ENCODE measurements at places on chromosomes 16 and 17.

DNA sequence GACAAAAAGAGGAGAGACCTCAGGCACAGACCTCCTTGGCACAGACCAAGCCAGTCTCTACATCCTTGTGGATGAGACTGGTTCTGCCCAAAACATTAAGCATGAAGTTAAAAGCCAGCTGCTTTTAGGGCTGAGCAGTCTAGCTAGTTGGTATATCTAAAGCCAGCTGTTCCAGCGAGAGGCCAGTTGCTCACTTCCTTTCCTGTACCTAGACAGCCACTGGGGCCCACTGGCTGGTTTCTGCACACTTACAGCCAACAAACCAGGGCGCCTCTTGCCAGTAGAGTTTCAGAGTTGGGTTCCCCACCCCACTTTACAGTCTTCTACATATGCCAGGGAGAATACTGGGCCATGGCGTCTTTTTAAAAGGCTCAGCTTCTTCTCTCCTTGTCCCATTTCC, 242.4 kb downstream of the ZFHX3 start:
- no peak for DNase-seq

DNA sequence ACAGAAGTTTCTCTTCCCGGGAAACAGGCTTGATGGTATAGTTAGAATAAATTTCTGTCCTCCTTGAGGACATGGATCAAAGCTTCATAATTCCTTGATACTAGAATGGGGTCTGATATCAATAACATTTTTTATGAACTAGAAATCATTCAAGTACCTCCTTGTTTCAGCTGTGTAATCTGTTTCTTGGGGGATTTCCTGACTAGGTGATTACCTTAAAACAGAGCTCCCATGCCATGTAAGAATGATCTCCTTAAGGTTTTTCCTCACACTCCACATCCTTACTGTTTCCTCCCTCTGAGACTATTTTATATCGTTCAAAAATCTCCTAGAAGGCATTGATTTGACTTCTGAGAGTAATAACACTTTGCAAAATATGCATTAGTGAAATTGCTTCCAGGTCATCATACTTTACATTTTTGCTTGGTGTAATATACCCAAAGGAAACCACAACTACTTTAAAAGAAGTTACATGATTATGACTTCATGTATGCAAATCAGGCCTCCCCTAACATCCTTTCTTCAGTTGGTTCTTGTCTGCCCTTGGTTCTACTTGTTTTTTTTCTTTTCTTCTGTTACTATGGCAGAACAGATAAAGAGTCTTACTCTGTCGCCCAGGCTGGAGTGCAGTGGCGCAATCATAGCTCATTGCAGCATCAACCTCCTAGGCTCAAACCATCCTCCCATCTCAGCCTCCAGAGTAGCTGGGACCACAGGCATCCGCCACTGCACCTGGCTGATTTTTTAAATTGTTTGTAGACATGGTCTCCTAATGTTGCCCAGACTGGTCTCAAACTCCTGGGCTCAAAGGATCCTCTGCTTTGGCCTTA, 388.8 kb downstream of the ZFHX3 start:
- no peak for DNase-seq

GRCh38 chr17:19868079-19868395, 301 bp upstream of the ULK2 start:
- no peak for DNase-seq

DNA sequence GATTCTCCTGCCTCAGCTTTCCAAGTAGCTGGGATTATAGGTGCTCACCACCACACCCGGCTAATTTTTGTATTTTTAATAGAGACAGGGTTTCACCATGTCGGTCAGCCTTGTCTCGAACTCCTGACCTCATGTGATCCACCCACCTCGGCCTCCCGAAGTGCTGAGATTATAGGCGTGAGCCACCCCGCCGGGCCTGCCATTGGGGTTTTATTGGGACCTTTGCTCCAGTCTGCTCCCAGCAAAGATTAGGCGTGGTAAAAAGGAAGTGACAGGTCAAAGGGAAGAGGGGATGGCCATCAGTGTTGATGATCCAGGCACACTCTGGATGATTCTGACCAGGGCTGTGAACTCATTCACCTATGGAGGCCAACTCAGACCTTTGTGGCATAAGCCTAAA, 20.5 kb downstream of the MYLK3 start:
- no peak for DNase-seq

DNA sequence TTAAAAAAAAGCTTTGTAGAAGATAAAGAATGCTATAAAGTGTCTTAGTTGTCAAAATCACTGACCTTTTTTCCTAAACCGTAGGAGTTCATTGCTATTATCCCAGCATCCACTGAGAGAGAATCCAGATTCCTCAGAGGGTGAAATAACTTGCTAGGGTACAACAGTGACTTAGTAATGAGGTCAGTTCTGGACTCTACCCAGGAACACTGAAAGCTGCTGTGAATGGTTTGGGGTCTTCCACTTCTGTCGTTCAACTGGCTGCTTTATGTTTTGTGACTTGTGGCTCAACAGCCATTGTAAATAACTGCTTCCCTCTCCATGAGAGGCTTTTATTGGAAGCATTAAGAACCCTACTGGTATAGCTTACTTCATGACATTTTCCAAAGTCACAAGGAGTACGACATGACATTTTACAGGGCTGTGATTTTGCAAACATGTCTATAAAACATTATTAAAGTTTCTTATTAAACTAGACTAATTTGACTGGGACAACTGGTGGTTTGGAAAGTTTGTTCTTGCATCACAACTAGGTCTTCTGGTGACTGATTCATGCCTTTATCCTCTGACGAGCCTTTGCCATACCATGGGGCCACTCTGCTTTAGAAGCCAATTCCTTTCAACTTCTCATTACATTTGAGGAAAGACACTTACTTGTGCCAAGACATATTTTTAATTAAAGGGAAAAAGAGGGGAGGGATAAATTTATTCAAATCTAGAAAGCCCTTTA, 92.2 kb upstream of the CDH11 start:
- no peak for DNase-seq

DNA sequence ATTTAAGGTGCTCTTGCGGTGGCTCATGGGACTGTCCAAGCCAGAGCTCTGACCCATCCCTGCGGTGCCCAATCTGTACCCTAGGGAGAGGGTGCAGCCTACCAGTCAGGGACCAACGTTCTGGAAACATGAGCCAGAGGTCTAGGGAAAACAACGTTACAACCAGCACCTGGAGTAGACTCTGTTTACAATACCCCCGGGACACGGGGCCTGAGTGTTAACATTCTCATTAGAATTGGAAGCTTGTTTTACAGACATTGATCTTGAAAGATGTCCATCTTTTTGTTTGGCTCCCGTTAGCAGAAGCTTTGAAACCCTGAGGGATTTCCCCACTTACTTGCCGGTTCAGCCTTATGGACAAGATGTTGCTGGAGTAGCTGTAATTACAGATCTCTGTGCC, 6.9 kb downstream of the WIPI1 start:
- DNase-seq = peak; percentile 93

- no peak for DNase-seq
These were observed 4.4 kb upstream of the OR1F1 start for GRCh38 chr16:3183445-3184139.

DNA sequence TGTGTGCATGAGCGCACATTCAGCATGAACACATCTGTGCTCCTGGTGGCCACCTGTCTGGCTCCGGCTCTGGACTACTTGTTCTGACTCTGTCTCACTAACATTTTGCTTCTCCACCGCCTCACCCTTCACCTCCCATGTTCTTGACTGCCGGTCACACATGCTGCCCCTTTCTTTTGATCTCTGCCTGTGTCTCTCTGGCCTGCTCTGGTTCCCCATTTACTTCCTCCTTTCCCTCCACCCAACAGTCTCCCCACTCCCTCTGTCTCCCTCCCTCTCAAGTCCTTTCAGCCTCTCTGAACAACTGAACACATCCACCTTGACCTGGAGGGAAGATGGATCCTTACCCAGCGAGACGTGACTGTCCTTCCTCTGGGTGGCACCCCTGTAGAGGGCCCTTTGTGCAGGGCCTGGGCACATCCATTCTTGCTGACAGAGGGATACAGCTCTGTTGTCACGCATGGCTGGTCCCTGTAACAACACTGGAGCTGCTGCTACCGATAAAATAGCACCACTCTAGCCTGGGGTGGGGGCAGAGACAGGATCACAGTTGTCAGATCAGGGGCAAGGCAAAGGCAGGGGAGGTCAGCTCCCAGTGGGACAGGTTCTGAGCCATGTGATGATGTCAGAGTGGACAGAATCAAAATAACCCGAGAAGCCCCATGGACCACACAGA, 11.0 kb downstream of the ZSCAN32 start:
- no peak for DNase-seq

GRCh38 chr16:85515830-85516397, 97.2 kb upstream of the GSE1 start:
- DNase-seq = no peak

DNA sequence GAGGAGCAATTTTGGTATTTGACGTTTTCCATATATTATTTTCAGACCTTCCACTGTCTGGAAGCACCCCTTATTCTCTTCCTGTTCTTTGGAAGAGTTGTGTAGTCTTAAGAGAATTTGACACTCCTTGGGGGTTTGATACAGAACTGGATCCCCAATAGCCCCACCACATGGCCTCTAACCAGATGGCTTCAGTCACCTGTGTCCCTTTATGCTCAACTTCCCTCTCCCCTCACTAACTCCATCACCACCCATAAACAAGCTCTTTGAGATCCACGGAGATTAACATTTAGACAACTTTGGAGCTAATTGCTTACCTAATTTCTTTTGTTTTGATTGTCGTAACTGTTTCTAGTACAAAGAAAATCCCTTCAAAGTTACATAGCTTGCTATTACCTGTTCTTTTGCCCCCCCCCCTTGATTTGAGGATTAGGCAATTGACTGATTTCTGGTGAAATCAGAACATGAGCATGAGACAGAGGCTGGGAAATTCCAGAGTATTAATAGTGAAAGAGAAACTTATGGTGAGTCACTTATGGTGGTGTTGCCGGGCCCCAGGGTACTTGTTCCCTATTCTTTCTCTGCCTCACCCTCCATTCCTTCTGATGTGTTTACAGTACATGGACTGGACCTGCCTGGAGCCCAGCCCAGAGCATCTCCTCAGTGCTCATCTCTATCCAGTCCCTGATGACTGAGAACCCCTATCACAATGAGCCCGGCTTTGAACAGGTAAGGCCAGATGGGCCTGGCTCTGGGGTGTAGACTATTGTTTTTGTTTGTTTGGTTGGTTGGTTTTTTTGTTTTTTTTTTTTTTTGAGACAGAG, 7.5 kb downstream of the UBE2Z start:
- no peak for DNase-seq

DNA sequence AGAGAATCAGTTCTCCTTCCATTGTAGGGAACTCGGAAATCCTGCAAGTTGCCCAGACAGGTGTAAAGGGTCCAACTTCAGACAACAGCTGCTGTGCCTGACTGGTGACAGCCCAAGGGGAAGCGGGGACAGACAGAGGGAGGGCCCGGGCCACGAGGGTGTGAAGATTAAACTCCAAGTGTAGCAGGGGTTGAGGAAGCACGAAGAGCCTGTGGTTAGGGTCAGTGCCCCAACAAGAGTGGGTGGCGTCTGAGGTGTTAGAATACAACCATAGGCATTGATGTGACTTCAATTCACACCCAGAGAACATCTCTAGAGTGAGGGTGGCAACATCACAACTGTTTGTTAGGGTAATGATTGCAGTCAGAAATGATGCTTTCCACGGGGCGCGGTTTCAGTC, 39.1 kb downstream of the ASPA start:
- DNase-seq = no peak

- no peak for DNase-seq
These were observed 3.4 kb upstream of the MLLT6 start for GRCh38 chr17:38701504-38702165.

GRCh38 chr17:76642032-76642561, 1.5 kb downstream of the ST6GALNAC1 start:
- no peak for DNase-seq

DNA sequence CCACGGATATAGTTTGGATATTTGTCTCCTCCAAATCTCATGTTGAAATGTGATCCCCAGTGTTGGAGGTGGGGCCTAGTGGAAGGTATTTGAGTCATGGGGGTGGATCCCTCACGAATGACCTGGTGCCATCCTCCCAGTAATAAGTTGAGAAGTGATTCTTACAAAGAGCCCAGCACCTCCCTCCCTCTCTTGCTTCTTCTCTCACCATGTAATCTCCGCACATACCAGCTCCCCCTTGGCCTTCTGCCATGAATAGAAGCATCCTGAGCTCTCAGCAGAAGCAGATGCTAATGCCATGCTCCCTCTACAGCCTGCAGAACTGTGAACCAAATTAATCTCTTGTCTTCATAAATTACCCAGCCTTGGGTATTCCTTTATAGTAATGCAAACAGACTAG, 41.9 kb upstream of the RBBP6 start:
- DNase-seq = no peak

DNA sequence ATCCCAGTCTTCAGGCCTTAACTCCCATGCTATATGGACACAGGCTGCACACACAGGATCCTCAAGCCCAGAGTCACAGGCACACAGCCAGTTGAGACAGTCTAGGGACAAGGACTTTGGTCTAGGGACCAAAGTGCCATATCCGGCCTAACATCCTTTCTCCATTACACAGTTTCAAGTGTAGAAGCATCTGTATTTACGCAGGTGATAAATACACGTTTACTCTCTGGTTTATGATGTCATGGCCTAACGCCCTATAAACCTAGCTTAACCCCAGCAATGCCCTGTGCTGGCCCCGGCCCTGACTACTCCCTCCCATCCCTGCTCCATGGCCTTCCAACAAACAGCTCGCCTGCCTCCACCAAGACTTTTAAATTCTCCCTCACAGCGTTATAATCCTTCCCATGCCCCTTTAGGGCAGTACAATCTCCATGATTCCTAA, 17.1 kb downstream of the CUEDC1 start:
- DNase-seq = no peak

- no peak for DNase-seq
These were observed 113.3 kb downstream of the IRF8 start for GRCh38 chr16:86012221-86012620.
